ENCODE measurements at places on chromosomes 12 and 14. TPM values are rescaled to one million over a fixed set of nuclear protein-coding genes. Genes with fewer than 3 reads are reported as not detected.

DPY19L2 gene
- total RNA-seq = 9.5 TPM

IFI27 gene
- total RNA-seq = 1.3 TPM

ARHGEF40 gene
- 0.39 TPM for total RNA-seq

BATF gene
- total RNA-seq = 165 TPM

JPH4 gene
- total RNA-seq = 1.8 TPM

All from CD8-positive, alpha-beta memory T cell (primary cell).